ENCODE measurements at places on chromosomes 11 and 22. TPM values are rescaled to one million over a fixed set of nuclear protein-coding genes. Genes with fewer than 3 reads are reported as not detected.

The MFRP gene
- 0.08 TPM for total RNA-seq

The NXPE4 gene
- total RNA-seq: not detected

The RASL10A gene
- total RNA-seq: not detected

The SNX32 gene
- total RNA-seq: 1.6 TPM

The C11orf97 gene
- not detected for total RNA-seq

- no peak for DNase-seq
Observed at GRCh38 chr11:126051117-126051516, 11.5 kb downstream of the CDON start.

DNA sequence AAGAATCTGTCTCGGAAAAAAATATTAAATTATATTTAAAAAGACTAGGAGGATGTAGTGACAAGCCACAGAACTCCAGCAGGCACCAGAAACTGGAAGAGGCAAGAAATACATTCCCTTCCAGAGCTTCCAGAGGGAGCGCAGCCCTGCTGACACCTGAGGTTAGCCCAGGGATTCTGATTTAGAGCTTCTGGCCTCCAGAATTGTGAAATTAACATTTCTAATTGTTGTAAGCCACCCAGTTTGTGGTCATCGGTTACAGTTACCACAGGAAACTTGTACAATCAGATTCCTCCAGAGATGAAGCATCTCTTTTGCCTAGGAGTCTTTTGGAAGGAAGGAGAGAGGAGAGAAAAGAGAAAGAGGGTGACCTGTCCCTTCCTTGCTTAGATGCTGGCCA lies 6.4 kb upstream of the UBASH3B start:
- no peak for DNase-seq

- peak; percentile 40 for DNase-seq
Observed at GRCh38 chr11:10499452-10499851, 41.5 kb downstream of the RNF141 start.

DNA sequence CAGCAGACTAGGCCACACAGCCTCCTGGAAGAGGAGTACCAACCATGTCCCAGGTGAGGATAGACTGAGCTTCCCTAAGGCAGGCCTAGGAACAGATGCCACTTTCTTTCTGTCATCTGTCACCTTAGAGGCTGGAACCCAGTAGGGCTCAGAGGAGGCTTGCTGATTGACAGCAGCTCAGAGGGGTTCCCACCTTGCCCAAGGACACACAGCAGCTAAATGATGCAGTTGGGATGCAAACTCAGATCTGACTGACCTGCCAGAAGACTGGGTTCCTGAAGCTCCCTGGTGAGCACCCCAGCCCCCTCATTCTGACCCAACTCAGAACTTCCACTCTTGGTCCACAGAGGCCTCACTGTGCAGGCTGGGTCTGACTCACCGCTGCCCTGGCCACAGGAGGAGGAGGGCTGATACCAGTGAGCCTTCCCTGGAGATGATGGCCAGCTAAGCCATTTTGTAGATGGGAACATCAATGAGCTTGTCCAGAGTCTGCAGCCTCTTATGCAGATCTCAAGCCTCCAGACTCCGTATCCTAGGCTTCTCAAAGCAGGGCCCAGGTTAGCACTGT lies 14.0 kb downstream of the CAPN5 start:
- DNase-seq: peak; percentile 33

GRCh38 chr11:61524963-61525587 lies 16.5 kb downstream of the LRRC10B start:
- no peak for DNase-seq

DNA sequence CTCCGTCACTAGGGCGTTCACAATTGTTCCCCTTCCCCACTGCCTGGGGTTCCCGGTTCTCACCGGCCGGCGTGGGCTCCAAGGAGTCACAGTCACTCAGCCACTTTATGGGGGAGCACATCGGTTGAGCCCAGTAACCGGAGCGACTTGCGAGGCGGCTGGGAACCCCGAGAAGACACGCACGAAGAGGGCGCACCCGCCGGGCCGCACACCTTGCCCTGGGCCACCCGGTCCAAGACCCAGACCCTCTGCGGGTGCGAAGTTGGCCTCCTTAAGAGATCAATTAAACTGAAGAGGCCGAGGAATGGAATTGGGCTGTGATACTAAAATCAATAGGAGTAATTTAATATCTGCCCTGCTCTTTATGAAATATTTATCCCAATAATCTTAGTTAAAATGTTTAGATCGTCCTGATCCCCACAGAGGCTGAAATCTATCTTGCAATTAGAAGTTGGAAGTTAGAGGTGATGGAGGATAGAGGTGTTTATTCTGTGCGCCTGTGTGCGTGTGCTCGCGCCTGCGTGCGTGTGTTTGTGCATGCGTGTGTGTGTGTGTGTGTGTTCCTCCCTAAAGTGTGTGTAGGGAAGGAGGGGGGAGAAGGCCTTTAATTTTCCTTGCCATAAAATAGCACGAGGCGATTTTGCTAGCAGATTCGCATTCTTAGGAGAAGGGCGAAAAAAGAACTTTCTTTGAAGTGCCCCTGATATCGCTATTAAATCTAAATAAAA lies 954 bp upstream of the MN1 start:
- DNase-seq: peak; percentile 27

- peak; percentile 89 for DNase-seq
Observed at GRCh38 chr11:12813371-12814225, 139.4 kb downstream of the TEAD1 start.

DNA sequence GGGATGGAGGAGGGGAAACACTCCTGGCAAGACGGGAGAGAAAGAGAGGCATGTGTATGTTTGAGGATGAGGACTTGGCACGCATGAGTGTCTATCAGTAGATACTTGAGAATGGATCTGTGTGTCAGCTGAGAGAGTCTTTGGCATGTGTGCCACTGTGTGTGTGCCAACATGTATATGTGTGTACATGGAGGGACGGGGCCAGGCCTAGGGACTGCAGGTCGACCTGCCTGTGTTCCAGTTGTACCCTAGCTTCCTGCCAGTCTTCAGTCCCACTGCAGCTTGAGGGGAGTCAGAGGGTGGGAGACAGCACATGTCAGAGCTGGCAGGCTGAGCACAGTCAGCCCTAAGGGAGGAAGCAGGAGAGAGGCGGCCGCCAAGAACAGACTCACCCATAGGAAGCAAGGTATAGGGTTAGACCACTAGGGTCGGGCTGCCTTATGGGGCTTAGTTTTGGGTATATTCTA lies 5.6 kb downstream of the CLCF1 start:
- DNase-seq: no peak

DNA sequence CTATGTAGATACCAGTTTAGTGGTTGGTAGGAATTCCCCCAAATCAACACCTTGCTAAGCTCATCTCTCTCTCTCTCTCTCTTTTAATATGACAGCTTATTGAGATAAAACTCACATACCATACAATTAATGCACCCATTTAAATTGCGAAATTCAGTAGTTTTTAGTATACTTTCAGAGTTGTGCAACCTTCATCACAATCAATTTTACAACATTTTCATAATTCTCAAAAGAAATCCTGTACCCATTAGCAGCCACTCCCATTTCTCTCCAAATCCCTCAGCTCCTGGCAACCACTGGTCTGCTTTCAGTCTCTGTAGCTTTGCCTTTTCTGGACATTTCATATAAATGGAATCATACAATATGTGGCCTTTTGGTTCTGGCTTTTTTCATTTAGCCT lies 13.3 kb downstream of the NNMT start:
- DNase-seq: peak; percentile 68

DNA sequence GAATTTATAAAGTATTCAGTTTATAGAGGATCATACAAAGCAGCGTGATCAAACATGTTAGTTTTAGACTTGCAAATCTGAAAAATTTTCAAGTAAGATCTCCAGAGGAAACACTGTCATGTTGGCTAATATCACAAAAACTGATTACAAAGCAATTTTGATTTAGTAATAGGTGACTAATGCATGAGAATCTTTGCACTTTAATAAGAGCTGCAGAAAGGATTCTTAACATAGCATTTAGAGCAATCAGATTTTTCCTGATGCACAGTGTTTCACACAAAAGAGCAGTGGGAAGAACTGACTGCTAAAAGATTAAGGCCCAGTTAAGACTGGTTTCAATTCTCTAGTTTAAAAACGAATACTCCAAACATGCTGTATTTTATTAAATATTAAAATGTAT lies 321.2 kb downstream of the GUCY1A2 start:
- DNase-seq: peak; percentile 74

GRCh38 chr11:48008951-48009270 lies 28.6 kb downstream of the PTPRJ start:
- DNase-seq: no peak

DNA sequence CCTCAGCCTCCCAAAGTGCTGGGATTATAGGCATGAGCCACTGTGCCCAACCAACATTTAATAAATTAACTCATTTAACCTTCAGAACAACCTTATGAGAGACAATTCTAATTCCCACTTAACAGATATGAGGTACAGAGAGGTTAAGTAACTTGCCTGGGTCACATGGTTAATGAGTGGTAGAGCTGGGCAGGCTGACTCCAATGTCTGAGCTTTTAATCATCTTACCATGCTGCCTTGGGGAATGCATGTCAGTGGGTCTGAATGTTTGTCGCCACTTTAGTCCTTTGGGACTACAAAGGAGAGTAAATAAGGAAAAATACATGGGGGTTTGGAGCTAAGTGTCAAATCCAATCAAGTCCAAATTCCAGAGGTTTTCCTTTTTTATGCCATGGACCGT lies 11.2 kb upstream of the PIK3C2A start:
- DNase-seq: no peak

- no peak for DNase-seq
Observed at GRCh38 chr22:46893281-46894020, 131.0 kb downstream of the TBC1D22A start.
